Frontal cortex (tissue), 4 donors: ENCODE measurements at places on chromosomes 5 and 9. TPM values are rescaled to one million over a fixed set of nuclear protein-coding genes. Genes with fewer than 3 reads are reported as not detected.

The ELAVL2 gene
- total RNA-seq, result 311 TPM

DNA sequence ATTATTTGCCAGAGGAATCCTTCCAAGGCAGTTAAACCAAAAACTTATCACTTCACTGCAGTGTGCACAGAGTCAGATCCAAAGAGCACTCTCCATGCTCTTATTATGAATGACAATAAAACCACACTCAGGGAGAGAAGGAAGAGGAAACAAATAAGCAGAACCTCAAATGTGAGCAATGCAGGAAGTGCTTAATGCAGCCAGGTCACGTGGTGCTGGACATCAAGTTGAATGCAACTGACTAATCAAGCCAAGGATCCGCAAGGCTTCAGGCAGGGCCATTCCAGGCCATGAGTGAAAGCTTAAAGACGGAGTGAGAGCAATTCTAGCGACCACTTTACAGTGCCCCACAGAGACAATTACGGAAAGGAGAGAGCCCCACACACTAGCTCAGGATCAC is 230.4 kb upstream of the PUM3 start:
- no peak for DNase-seq

DNA sequence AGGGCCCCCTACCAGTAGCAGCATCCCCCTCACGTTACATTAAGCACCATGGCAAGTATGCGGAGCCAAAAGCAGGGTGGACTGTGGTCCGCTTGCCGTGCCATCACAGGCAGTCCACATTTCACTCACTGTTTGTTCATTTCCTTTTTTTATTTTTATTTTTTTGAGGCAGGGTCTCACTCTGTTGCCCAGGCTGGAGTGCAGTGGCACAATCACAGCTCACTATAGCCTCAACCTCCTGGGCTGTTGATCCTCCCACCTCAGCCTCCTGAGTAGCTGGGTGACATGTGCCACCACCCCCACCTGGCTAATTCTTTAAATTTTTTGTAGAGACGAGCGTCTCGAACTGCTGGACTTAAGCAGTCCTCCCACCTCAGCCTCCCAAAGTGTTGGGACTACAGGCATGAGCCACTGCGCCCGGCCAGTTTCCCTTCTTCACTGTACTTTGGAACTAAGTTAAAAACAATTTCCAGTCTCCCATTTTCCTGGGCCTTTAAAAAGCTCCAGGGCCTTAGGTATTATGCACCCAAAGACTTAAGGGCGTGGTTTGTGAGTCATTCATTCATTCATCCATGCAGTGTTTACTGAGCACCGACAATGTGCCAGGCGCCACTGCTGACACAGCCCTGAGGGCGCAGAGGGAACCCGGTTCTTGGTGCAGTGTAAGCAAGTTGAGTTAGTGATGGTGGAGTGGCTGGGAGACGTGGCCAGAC is 19.9 kb downstream of the PRRX2 start:
- DNase-seq, result no peak

- no peak for DNase-seq
These were observed 16.4 kb downstream of the SEMA4D start for GRCh38 chr9:89481538-89481915.

The SPATA6L gene
- total RNA-seq, result 9.4 TPM

DNA sequence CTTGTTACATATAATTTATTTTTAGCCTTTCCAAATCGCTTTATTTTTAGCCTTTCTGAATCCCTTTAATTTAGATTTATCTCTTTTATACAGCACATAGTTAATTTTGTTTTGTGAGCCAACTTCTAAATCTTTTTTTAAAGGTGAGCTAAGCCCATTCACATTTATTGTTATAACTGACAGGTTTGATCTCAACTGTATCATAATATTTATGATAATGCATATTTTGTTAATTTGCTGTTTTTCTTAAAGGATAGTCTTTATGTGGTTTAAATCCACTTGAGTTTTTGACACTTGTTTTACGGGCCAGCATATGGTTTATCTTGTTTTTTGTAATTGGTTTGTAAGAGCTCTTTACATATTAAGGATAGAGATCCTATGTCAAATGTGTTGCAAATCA is 177.8 kb upstream of the SMIM23 start:
- DNase-seq, result no peak

- DNase-seq, result no peak
These were observed 21.6 kb downstream of the PBX3 start for GRCh38 chr9:125768803-125769202.

- DNase-seq, result peak; percentile 83
These were observed 10.4 kb downstream of the LRRC8A start for GRCh38 chr9:128892221-128892921.

GRCh38 chr5:132776131-132776937 is 705 bp downstream of the SEPTIN8 start:
- peak; percentile 69 for DNase-seq

DNA sequence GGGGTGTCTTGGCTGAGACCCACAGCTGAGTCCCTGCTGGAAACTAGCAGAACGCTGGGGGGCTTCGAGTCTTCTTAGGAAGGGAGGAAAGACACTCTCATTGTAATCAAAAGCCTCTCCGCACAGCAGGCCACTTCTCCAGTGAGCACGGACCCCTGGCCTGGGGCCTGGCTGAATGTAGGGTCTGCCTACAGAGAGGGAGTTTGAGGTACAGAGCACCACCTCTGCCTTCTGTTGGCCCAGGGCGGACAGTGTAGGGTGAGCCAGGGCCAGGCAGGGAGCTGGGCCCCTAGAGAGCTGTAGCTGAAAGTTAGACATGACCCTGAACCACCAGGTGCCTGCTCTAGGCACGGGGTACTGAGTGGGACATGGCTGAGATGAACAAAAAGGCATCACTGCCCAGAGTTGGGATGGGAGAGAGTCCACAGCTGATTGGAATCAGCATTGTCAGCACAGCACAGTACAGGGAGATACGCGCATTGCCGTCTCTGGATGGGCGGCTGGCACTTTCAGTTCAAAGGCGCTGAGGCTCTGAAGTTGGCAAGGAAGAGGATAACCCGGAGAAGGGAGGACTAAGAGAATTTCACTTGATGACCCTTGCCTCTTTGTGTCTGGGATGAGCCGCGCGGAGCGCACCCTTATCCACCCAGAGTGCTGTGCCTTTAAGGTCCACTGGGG is 363 bp upstream of the SLC25A48 start:
- DNase-seq, result peak; percentile 45

DNA sequence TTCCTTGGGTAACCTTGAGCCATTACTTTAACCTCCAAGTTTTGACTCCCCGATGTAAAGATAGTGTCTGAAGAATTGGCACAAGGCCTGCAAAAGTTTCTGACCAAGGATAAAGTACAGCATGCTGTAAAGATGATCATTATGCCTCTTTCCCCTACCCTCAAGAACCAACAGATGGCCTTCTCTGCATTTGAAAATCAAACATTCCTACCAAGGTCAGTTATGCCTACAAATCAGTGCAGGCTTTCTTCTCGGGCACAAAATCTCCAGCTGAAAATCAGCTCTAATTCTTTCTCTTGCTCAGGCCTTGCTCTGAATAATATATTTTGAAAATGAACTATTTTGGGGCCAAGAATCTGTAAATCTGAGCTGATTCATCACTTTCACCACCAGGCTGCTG is 59.7 kb downstream of the PPP2R2B start:
- DNase-seq, result no peak

DNA sequence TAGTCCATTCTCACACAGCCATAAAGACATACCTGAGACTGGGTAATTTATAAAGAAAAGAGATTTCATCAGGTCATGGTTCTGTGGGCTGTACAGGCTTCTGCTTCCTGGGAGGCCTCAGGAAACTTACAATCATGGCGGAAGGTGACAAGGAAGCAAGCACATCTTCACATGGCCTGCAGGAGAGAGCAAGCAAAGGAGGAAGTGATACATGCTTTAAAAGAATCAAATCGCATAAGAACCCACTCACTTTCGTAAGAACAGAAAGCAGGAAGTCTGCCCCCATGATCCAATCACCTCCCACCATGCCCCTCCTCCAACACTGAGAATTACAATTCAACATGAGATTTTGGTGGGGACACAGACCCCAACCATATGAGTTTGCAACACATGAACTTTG is 5.1 kb upstream of the FBXO38 start:
- DNase-seq, result no peak

The AUH gene
- 20.0 TPM for total RNA-seq

The ZFP37 gene
- total RNA-seq, result 22.8 TPM

The C5orf52 gene
- total RNA-seq, result not detected

DNA sequence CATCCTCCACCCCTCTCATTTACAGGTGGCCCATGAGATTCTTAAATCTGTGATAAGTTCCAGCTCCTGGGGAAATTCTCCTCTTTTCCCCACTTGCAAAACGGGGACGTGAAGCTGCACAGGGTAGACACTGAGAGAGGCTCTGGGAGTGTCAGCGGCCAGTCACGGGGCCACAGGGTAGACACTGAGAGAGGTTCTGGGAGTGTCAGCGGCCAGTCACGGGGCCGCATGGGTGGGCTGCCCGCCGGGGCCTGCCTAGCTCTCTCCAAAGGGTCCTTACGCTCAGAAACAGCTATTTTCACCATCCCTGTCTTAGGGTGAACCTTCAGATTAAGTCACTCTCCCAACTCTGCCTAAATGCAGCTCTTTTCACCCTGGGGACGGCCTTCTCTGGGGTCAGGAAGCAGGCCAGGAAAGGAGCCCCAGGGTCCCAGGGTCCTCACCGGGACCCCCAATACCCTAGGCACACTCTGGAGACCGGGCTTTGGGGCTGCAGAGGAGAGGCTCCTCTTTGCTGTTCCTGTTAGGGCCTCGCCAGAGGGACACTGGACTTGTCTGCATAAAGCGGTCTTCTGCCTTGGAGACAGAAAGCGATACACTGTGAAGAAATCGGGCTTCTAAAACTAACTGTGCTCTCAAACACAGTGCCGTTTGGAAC is 1.5 kb downstream of the FAM78A start:
- no peak for DNase-seq

DNA sequence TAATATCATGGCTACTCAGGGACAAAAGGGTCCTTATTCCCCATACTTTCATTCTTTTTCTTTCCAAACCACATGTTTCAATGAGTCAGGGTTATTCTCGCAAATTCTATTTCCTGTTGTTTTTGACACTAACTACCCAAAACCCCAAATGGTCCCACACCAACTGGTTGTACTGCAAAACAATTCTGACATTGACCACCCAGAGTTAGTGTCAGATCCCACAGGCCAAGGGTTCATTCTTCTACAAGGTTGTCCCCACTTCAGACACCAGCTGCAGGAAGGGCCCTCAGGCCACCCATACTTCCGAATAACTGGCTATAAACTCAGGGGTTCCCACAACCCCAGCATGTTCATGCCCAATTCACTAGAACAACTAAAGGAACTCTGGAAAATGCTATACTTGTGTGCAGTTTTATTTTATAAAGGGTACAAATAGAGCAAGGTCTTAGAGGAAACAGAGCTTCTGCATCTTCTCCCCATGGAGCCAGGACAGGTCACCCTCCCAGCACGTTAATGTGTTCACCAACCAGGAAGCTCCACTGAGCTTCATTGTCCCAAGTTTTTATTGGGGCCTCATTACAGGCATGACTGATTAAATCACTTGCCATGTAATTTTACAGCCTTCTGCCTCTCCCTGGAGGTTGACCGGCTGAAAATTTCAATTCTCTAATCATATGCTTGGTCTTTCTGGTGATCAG is 334.8 kb downstream of the DRD1 start:
- no peak for DNase-seq

DNA sequence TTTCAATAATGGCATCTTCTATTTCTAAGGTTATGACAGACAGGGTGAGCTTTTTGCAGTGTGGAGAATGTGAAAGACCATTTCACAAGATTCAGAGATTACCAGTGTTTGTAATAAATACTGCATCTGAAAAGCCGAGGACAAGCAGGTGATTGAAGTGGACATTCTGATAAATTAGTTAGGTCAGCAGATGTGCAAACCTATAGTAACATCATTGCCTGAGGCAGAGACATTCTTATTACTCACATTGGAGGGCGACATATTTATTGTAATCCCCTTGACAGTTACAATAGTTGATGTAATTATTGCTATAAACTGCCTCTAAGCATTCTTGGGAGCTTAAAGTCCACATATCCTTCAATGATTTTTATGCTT is 3.3 kb downstream of the RASGRF2 start:
- DNase-seq, result no peak

The NUTM2F gene
- not detected for total RNA-seq

- no peak for DNase-seq
These were observed 374.8 kb downstream of the NFIB start for GRCh38 chr9:13939134-13939533.
